ENCODE measurements at places on chromosomes 6 and 20. TPM values are rescaled to one million over a fixed set of nuclear protein-coding genes. Genes with fewer than 3 reads are reported as not detected.

The SLC22A7 gene
- not detected for total RNA-seq

The DNMT3B gene
- total RNA-seq, result 1.2 TPM

The BANF2 gene
- not detected for total RNA-seq

The NHLRC1 gene
- total RNA-seq, result 1.5 TPM

The SLC17A1 gene
- not detected for total RNA-seq

DNA sequence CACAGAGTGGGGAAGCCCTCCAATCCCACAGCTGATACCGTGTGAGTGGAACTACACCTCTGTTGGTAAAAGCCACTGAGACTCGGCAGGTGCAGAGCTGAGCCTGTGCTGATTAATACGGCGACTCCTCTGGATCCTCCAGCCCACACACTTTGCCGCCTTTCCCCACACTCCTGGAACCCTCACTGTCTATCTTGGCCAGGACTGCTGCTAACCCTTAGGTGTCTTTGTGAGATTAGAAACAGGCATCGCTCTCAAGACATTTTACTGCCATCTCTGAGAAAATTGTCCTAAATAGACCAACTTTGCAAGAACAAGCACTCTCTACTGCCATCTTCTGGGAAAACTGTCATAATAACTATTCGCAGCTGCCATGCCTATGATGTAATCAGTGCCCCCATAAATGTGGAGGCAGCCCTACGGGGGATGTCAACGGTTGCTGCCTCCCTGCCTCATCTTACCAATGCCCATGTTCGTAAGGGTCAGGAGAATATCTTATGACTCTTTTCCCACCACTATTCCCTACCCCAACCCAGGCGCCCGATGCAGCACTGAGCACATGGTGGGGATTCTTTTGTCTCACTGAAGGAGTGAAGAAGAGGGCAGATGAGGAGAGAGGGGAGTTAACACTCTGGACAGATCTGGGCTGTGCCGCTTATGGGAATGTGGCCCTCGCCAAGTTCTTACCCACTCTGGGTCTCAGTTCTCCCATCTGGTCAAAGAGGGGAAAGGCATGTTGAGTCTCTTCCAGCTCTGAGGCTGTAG is 26.1 kb upstream of the KCNB1 start:
- DNase-seq, result peak; percentile 58

- DNase-seq, result peak; percentile 65
Observed at GRCh38 chr20:18004384-18005031, 35.7 kb downstream of the MGME1 start.

GRCh38 chr6:100740439-100740838 is 140.7 kb downstream of the ASCC3 start:
- DNase-seq, result no peak

GRCh38 chr20:52752023-52752422 is 220.1 kb upstream of the TSHZ2 start:
- no peak for DNase-seq

DNA sequence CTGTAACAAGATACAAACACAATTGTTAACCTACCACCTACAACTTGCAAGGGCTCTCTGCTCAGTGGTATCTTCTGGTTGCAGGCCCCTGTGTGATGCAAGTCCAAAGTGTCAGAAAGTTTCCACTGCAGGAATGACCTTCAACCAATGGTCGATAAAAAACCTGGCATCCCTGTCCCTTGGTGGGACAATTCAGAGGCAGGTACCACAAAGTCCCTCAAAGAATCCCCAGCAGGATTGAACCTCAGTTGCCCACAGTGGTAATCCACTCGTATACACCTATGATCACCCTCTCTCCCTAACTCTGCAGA is 15.9 kb downstream of the GLO1 start:
- no peak for DNase-seq

DNA sequence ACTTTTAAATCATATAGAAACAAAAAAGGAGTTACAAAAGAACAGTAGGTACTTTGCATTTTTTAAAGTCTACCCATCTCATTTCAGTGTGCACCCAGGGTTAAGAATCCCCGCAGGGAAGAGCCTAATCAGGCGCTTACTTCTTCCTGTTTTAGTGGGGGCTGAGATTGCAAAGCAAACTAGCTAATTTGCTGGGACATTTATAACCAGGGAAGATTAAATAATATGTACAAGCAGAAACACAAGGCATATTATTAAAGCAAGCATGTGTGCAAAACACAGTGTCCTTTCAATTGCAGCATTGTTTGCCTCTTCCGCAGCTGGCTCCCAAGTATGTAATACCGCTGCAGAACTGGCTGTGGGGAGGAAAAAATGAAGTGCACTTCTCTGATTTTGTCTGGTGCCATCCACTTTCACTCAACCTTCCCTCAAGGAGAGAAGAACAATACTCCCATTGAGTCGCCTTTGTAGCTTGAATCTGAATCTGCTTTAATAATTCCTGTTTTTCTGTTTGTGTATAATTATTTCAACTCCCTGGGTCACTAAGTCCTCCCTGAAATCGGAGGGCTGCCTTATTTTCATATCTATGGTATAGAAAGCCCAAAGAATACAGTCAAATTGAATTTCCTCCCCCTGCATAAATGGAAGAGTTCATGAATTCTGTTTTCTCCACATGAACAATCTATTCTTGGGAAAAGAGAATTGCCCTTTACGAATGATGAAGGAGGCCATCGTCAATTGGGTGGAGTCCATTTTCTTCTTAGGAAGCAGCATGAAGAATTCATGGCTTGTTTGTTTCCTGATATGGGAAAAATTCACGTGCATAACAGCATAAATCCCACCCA is 23.3 kb upstream of the BCAS1 start:
- no peak for DNase-seq

- no peak for DNase-seq
Observed at GRCh38 chr20:51763965-51764602, 4.1 kb downstream of the ATP9A start.
